Activated CD4-positive, alpha-beta T cell treated with anti-CD3 and anti-CD28 coated beads, Interleukin-2, amount 10 ng/mL, durations not matched to agents 24 days and 14 days (primary cell): ENCODE measurements at places on chromosomes 3 and 15. TPM values are rescaled to one million over a fixed set of nuclear protein-coding genes. Genes with fewer than 3 reads are reported as not detected.
A peak's percentile ranks its signal among the peaks of the same experiment; 100 is the strongest.

DNA sequence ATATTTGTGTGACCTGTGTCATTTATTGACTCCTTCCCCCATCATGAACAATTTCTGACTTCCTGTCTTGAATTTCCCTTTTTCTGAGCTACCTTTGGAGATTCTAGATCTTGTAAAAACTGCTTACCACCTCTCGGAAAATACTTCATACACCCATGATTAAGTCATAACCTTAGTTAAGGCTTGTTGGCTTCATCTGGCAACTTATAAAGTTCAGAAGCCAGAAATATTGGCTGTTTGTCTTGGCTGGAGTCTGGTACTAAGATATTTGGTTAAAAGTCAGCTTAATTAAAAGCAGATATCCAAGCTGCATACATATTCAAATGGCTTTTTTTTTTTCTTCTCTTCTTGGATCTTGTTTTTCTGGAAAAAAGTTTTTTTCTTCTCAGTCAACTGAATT lies 37.3 kb upstream of the B3GALNT1 start:
- H3K36me3 ChIP-seq = no peaks in the 10 kb centered on the region
- DNase-seq = no peak
- H3K27ac ChIP-seq = no peak overlapping the region
- no peaks in the 10 kb centered on the region for H3K4me1 ChIP-seq

- DNase-seq = no peak
- H3K27ac ChIP-seq = no peak overlapping the region
- H3K4me1 ChIP-seq = no peaks in the 10 kb centered on the region
- no peak overlapping the region for H3K4me3 ChIP-seq
Measured at GRCh38 chr3:180278583-180279188, 241.9 kb upstream of the PEX5L start.

DNA sequence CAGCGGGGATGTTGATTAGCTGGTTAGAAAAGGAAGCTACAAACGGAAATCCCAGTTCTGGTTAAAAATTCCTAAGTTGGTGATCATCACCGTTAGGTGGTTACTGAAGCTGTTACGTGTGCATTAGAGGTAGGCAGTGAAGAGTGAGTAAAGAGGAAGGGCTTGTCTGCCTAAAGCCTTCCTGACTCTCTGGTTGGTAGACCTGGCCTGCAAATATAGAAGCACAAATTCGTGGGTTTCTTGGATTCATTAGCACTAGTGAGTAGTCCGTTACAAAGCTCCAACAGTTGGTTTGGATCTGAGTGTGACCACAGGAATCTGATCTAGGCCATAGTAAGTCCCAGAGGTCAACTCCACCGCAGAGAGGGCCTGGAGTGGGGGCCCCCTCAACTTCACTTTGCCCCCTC lies 174.0 kb upstream of the TP63 start:
- no peak overlapping the region for H3K4me3 ChIP-seq
- no peaks in the 10 kb centered on the region for H3K4me1 ChIP-seq

- H3K4me3 ChIP-seq = no peak overlapping the region
- no peak overlapping the region for H3K27ac ChIP-seq
- H3K27me3 ChIP-seq = no peaks in the 10 kb centered on the region
- peaks cover 36% of the 10 kb centered on the region for H3K36me3 ChIP-seq
Measured at GRCh38 chr15:40623361-40623760, 29.3 kb downstream of the KNL1 start.

DNA sequence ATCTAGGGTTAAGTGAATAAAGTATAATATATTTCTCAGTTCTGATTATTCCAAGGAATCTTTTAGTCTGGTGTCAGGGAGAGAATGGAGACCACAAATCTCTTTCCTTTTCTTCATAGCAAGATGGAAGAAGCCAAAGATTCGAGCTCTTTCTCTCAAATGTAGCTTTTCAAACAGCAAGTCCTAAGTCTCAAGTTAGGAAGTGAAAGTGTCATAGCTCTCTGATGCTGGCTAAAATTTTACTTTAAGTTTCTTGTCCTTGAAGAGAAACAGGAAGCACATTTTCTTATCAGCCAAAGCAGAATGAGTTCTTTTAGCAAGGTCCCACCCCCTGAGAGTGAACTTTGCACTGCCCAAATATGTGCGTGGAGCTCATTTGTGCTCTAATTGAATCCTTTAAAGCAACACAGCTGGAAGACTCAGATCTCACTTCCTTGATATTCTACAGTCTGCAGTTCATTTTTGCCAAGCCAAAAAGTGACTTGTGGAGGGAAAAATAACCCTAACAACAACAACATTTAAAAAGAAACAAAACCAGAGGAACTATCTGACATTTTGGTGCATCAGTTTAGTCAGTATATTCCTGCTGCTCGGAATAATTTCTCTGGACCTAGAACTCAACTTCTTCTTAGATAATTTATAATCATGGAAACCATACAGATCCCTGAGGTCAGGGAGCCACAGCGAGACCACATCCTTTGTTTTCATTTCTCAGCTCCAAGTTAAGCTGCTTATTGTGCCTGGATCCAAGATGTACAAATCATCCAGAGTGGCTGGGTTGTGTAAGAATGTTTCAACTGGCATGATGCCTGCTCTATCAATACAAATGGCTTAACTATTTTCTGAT lies 238.7 kb upstream of the P2RY1 start:
- no peak overlapping the region for H3K4me3 ChIP-seq
- no peaks in the 10 kb centered on the region for H3K36me3 ChIP-seq
- peak; percentile 68 for DNase-seq
- H3K27ac ChIP-seq = no peak overlapping the region
- H3K27me3 ChIP-seq = peaks cover 7% of the 10 kb centered on the region

- no peak overlapping the region for H3K4me3 ChIP-seq
- H3K27ac ChIP-seq = no peak overlapping the region
- H3K27me3 ChIP-seq = peaks cover 1% of the 10 kb centered on the region
Measured at GRCh38 chr3:23071758-23072157, 131.4 kb upstream of the UBE2E2 start.

DNA sequence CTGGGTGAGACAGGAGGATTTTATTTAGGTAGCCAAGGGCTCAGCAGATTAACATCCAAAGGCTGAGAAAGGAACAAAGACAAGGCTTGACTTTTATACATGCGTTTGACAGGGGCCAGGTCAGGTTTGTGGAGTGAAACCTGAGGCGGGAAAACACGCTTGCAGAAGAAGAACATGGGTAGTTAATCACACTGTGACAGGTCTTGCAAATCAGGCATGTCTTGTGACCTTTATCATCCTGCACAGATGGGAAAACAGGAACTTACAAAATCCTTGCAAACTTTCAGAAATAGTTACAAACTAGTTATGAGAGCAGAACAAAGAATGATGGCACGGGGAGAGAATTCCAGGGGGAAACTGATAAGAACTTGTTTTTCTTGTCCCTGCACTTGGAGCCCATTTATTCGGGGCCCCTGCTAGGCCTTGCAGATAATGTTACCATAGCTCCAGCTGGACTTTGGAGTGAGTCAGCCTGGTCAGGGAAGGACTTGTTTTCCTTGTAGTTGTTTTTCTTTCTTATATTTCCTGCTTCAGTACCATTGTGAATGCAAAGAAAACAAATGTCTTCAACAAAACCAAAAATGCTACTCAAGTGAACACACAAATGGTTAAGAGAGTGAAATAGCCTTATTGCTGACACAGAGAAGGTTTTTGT lies 965.9 kb upstream of the ROBO1 start:
- H3K27me3 ChIP-seq = no peaks in the 10 kb centered on the region
- no peaks in the 10 kb centered on the region for H3K36me3 ChIP-seq
- no peak overlapping the region for H3K4me3 ChIP-seq
- DNase-seq = no peak
- no peaks in the 10 kb centered on the region for H3K4me1 ChIP-seq

DNA sequence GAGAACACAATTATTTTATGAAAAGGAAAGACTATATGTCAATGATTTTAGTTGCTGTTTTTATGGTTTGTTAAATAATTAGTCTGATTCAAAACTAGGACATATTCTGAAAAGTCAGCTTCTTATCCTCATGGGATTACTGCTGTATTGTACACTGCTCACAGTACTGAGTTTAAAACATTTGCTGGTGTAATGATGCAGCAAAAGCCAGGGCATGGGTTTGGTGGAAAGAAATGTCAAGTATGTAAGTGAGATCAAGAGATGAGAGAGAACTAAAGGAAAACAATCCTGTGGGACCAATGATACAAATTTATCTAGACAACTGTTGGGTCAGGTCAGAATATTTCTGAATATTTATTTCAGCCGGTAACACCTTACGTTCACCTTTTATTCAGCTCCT lies 210.1 kb upstream of the ARHGEF26 start:
- no peak overlapping the region for H3K27ac ChIP-seq
- H3K27me3 ChIP-seq = no peaks in the 10 kb centered on the region
- DNase-seq = no peak
- no peaks in the 10 kb centered on the region for H3K36me3 ChIP-seq

DNA sequence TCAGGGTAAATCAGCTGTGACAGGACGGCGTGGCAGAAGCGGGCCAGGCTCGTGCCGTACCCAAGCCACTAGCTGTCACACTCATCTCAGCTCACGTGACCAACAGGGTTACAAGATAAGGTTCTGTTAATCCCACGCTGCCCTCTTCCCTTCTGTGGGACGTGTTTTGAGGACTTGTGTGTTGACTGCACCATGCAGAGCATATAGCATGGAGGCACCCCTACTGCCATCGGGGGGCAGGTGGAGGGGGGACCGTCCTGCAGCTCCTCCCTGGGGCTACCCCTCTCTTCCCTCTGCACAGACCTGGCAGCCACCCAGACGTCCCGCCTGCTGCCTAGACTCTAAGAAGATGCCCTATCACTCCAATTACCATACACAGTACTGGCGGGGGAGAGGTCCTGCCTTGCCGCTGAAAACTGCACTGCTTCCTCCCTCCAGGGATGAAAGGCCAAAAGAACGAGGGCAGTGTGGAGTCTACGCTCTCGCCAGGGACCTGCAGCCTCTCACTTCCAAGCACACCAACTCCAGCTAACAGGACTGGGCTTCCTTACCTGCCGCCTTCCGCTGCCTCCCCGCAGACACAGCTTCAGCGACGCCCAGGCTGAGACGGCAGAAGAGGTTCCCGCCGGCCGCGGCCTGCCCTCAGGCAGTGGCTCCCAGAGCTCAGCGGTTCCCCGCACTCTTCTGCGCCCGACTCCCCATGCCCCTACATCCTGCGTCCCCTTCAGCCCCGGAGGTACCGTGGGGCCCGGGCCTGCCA lies at the start of gene TNK2:
Gene TNK2, minus strand, starts transcription at position 618 of the 760 bp plus-strand sequence. CDS start 19,963 bp downstream, outside the sequence.
- H3K27me3 ChIP-seq = no peaks in the 10 kb centered on the region
- H3K36me3 ChIP-seq = peaks cover 18% of the 10 kb centered on the region
- H3K4me1 ChIP-seq = peaks cover 43% of the 10 kb centered on the region
- peak within 1 kb of the TSS; percentile 90 for H3K4me3 ChIP-seq
- peak; percentile 86 for DNase-seq
- H3K27ac ChIP-seq = peak within 1 kb of the TSS; percentile 97

DNA sequence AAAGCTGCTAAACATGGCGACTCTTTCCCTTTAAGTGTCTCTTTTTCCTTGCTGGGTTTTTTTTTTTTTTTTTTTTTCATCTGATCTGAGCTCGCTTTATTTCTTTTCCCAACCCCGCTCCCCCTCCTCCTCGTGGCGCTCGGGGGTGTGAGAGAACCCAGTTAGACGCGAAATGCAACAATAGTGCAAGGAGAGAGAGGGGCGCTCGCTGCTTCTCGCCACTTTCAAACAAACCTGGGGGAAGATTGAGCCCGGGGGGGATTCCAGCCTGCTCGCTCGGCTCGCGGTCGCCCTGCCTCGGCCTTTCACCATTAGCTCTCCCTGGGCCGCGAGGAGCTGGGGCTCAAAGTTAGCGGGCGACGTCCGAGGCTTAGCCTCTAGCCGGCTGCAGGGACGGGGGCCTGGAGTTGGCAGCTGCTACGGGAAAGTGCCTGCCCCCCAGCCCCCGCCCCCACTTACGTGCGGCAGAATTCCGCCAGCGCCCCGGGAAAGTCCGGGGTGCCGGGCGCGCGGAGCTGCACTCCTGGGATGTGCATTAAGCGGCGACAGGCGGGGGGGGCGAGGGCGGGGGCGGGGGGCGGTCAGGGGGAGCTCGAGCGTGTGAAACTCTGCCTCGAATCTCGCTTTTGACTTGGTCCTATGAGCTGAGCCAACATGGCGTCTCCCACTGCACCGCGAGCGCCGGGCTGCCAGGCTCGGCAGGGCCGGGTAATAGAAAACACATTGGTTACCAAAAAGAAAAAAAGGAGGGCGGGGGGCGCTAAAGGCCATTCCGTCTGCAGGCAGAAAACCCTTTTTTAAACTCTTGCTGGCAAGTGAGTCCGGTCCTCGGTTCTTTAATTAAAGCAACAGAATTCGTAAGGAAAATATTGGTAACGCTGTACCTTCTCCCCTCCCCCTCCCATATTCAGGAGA lies 10.4 kb downstream of the NR2F2 start:
- peaks cover 6% of the 10 kb centered on the region for H3K36me3 ChIP-seq
- peaks cover 89% of the 10 kb centered on the region for H3K27me3 ChIP-seq
- peak overlapping the region; percentile 22 for H3K27ac ChIP-seq
- peaks cover 2% of the 10 kb centered on the region for H3K4me1 ChIP-seq
- DNase-seq = peak; percentile 53

The PODXL2 gene
- 9.2 and 9.8 TPM in 2 replicates for total RNA-seq

The ATP10A gene
- 42.7 and 48.0 TPM in 2 replicates for total RNA-seq

The ATP13A3 gene
- 181 and 193 TPM in 2 replicates for total RNA-seq

The KIF7 gene
- 1.9 TPM in 2 replicates for total RNA-seq
